ENCODE measurements at places on chromosomes 11 and 22. TPM values are rescaled to one million over a fixed set of nuclear protein-coding genes. Genes with fewer than 3 reads are reported as not detected.

FADS1 gene
- total RNA-seq = 16.4 TPM

KCTD14 gene
- 0.30 TPM for total RNA-seq

SLC22A9 gene
- not detected for total RNA-seq

TYR gene
- not detected for total RNA-seq

TENM4 gene
- 0.74 TPM for total RNA-seq

DNA sequence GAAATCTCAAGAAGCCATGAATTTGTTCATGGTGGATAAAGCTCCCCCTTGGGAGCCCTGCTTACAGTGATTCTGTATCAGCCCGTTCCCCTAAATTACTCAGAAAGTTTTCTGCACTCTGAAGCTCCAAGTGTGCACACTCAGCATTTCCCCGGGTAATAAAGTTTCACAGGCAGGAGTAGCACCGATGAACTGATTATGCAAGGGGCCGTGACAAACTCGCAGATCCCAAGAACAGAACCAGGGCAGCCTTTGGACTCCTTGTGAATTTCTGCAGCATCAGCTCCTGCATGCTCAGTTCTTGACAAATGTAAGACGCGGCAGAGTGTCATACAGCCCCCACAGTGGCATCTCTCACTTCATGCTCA is 73.5 kb downstream of the COMMD9 start:
- H3K27me3 ChIP-seq = peaks cover 3% of the 10 kb centered on the region
- no peaks in the 10 kb centered on the region for H3K4me1 ChIP-seq
- H3K27ac ChIP-seq = no peak overlapping the region
- H3K36me3 ChIP-seq = no peaks in the 10 kb centered on the region

DNA sequence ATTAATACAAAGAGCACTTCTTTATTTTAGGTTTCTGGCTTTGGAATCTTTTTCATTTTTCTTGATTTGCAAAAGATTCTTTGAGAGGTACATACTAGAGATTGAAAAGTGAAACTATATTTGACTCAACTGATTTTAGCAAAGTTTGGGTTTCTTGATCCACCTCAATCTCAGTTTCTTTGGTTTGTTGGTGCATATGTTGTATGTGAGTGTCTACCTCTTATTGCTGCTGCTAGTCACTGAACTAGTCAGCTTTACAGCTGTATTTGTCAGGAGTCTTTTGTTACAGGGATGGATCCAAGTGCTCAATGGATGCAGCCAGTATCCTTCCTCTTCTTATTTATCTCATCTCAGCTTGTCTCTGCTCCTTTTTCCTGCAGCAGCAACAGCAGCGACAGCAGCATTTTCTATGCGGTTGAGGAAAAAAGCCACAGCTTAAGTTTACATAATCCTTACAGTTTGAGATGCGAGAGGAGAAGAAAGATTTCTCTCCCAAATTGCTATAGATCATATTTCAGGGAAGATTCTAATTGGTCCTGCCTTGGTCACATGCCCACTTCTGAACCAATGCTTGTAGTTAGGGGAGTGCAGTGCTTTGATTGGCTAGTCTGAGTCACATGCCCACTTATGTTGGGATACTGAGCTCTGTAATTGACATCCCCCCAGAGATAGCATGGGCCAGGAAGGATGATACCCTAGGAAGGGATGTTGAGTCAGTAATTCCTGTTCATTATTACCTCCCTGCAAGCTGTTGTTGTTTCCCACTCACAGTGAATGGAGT is 10.0 kb upstream of the ZNRF3 start:
- H3K27ac ChIP-seq = no peak overlapping the region
- H3K36me3 ChIP-seq = no peaks in the 10 kb centered on the region
- DNase-seq = no peak
- H3K4me1 ChIP-seq = no peaks in the 10 kb centered on the region
- no peak overlapping the region for H3K4me3 ChIP-seq
- no peaks in the 10 kb centered on the region for H3K27me3 ChIP-seq

- no peaks in the 10 kb centered on the region for H3K36me3 ChIP-seq
- peaks cover 48% of the 10 kb centered on the region for H3K27me3 ChIP-seq
- peaks cover 3% of the 10 kb centered on the region for H3K4me1 ChIP-seq
- H3K4me3 ChIP-seq = no peak overlapping the region
Measured at GRCh38 chr11:69721745-69722144, 17.9 kb upstream of the FGF19 start.

- no peaks in the 10 kb centered on the region for H3K36me3 ChIP-seq
- H3K4me3 ChIP-seq = no peak overlapping the region
- no peaks in the 10 kb centered on the region for H3K27me3 ChIP-seq
- no peaks in the 10 kb centered on the region for H3K4me1 ChIP-seq
- H3K27ac ChIP-seq = no peak overlapping the region
Measured at GRCh38 chr11:35886759-35887158, 57.1 kb upstream of the LDLRAD3 start.

GRCh38 chr11:79017811-79018210 is 423.0 kb downstream of the TENM4 start:
- DNase-seq = no peak
- H3K27ac ChIP-seq = no peak overlapping the region
- no peaks in the 10 kb centered on the region for H3K36me3 ChIP-seq
- no peaks in the 10 kb centered on the region for H3K4me1 ChIP-seq
- H3K27me3 ChIP-seq = no peaks in the 10 kb centered on the region
- H3K4me3 ChIP-seq = no peak overlapping the region

- H3K27ac ChIP-seq = no peak overlapping the region
- H3K4me1 ChIP-seq = peaks cover 3% of the 10 kb centered on the region
- H3K27me3 ChIP-seq = no peaks in the 10 kb centered on the region
- H3K4me3 ChIP-seq = no peak overlapping the region
Measured at GRCh38 chr11:19987331-19987801, 172.9 kb downstream of the DBX1 start.

DNA sequence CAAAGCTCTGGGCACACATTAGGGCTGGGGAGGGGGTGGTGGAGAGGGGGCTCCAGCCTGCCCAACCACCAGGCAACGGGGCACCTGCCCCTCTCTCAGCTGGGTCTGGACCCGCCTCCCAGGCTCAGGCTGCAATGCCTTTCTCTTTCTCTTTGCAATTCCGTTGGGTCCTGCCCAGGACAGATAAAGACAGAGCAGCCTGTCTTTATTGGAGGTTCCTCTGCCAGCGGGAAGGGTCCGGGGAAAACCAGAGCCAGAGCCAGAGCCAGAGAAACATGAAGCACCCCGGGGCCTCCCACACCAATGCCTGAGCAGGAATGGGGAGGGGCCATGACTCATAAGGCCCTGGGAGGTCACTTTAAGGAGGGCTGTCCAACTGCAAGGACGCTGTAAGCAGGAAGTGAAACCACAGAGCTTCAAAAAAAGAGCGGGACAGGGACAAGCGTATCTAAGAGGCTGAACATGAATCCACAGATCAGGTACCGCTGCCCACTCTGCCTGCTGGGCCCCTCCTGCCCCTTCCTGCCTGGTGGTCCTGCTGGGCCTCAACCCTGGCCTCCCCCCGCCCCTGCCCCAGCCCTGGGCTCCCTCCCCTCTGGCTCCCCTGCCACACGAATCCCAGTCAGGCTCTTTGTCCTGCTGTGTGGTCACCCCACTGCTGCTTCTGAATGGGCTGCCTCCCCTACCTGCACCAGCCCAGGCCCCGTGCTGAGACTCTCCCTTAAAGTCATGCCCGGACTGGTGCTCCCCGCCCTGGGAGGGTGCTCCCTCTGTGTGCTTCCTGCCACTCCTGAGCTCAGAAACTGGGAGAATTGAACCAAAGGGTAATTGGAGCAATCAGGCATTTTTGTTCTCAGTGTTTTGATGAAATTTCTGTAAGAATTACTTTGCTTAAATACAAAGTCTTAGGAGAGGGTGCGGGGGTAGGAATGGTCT is at the start of gene APOBEC3B:
APOBEC3B (plus strand) TSS at position 356 of the 936 bp plus-strand sequence; CDS start at position 463, 107 bp downstream.
- no peaks in the 10 kb centered on the region for H3K27me3 ChIP-seq
- H3K27ac ChIP-seq = peak within 1 kb of the TSS; percentile 33

DNA sequence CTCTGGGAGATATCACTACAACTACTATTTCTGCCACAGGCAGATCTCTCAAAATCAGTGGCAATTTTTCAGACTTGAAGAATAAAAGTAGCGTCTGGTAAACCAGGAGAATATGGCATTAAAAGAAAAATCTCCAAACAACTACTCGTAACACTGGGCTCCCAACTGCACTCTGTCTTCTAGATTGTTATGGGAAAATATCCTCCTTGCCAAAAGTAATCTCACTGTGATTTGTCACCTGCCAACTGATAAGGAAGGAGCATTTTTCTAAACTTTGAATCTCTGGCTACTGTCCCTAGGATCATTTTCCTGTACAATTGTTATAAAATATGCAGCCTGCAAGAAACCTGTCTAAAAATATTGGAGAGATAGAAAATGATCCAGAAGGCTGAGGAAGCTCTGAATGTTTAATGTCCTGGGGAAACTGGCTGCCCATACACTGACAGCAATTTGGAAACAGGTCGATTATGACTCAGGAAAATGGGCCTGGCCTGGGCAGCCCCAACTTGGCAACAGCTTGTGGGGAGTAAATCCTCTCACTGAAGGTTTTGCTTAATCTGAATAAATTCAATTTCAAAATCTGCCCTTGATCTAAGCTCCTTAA is 90.5 kb upstream of the DBX1 start:
- H3K4me3 ChIP-seq = no peak overlapping the region
- H3K4me1 ChIP-seq = no peaks in the 10 kb centered on the region
- DNase-seq = no peak
- no peaks in the 10 kb centered on the region for H3K36me3 ChIP-seq
- H3K27ac ChIP-seq = no peak overlapping the region

- H3K36me3 ChIP-seq = no peaks in the 10 kb centered on the region
- no peak overlapping the region for H3K27ac ChIP-seq
- H3K27me3 ChIP-seq = no peaks in the 10 kb centered on the region
- H3K4me1 ChIP-seq = no peaks in the 10 kb centered on the region
- no peak overlapping the region for H3K4me3 ChIP-seq
Measured at GRCh38 chr22:25930788-25931310, 188.9 kb downstream of the MYO18B start.

- H3K27ac ChIP-seq = no peak overlapping the region
- no peaks in the 10 kb centered on the region for H3K4me1 ChIP-seq
- H3K36me3 ChIP-seq = no peaks in the 10 kb centered on the region
- no peak overlapping the region for H3K4me3 ChIP-seq
Measured at GRCh38 chr11:32297611-32298011, 137.7 kb downstream of the WT1 start.

- no peaks in the 10 kb centered on the region for H3K36me3 ChIP-seq
- H3K4me1 ChIP-seq = no peaks in the 10 kb centered on the region
- H3K4me3 ChIP-seq = no peak overlapping the region
- H3K27ac ChIP-seq = no peak overlapping the region
- no peak for DNase-seq
Measured at GRCh38 chr11:18304745-18305144, 17.2 kb downstream of the HPS5 start.

GRCh38 chr11:108596701-108597100 is 3.1 kb upstream of the EXPH5 start:
- H3K4me3 ChIP-seq = no peak overlapping the region
- no peak overlapping the region for H3K27ac ChIP-seq
- no peak for DNase-seq
- no peaks in the 10 kb centered on the region for H3K36me3 ChIP-seq

GRCh38 chr11:15968461-15969130 is 387.8 kb downstream of the SOX6 start:
- no peak overlapping the region for H3K4me3 ChIP-seq
- H3K36me3 ChIP-seq = no peaks in the 10 kb centered on the region
- DNase-seq = peak; percentile 25
- H3K27ac ChIP-seq = peak overlapping the region; percentile 83

- H3K4me1 ChIP-seq = peaks cover 16% of the 10 kb centered on the region
- H3K4me3 ChIP-seq = peak overlapping the region; percentile 85
- no peak for DNase-seq
- H3K36me3 ChIP-seq = no peaks in the 10 kb centered on the region
- H3K27ac ChIP-seq = peak overlapping the region; percentile 92
- no peaks in the 10 kb centered on the region for H3K27me3 ChIP-seq
Measured at GRCh38 chr22:29388759-29389090, 355 bp upstream of the AP1B1 start.

- H3K27me3 ChIP-seq = peaks cover 3% of the 10 kb centered on the region
- no peak for DNase-seq
- H3K4me3 ChIP-seq = no peak overlapping the region
- no peak overlapping the region for H3K27ac ChIP-seq
Measured at GRCh38 chr22:17281026-17281425, 61.8 kb upstream of the ADA2 start.

DNA sequence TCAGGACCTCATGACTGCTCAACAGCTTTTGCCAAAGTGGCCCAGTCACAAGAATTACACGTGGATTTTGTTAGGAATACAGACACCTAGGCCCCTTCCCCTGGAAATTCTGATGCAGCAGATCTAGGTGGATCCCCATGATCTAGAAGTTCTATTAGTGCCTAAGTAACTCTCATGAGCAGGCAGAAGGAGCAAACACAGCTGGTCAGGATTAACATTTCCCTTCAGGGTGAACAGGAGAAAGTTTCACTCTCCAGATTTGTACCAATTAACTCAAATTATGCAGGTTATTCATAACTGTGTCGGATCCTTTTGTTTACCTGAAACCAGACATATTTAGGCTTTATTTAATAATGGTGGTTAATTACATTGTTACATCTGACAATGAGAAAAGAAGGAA is 593.4 kb upstream of the ARHGAP42 start:
- no peak overlapping the region for H3K27ac ChIP-seq
- H3K36me3 ChIP-seq = no peaks in the 10 kb centered on the region
- H3K4me3 ChIP-seq = no peak overlapping the region
- no peak for DNase-seq
- no peaks in the 10 kb centered on the region for H3K4me1 ChIP-seq

DNA sequence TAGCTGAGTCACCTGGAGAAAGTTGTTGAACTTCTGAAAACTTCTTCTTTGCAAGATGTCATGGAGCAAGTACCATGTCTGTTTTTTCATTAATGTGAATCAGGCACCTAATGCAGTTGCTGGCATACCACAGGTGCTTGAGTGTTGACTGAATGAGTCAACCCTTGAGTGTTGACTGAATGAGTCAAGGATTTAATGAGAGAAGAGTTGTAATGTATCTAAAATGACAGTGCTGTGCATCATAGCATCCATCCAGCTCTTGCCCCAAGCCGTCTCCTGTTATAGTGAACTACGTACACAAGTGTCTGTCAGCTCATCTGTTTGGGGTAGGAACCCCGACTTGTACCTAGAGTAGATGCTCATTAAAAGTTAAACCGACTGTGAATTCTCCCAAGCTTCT is 93.1 kb downstream of the CWC15 start:
- H3K27ac ChIP-seq = no peak overlapping the region
- no peaks in the 10 kb centered on the region for H3K27me3 ChIP-seq
- no peak for DNase-seq
- no peak overlapping the region for H3K4me3 ChIP-seq

- no peaks in the 10 kb centered on the region for H3K27me3 ChIP-seq
- no peak overlapping the region for H3K27ac ChIP-seq
- no peak overlapping the region for H3K4me3 ChIP-seq
- peaks cover 62% of the 10 kb centered on the region for H3K4me1 ChIP-seq
Measured at GRCh38 chr11:35622070-35622469, 3.8 kb downstream of the FJX1 start.

GRCh38 chr11:61694602-61694939 is 14.4 kb downstream of the DAGLA start:
- H3K36me3 ChIP-seq = no peaks in the 10 kb centered on the region
- no peak overlapping the region for H3K4me3 ChIP-seq
- no peak for DNase-seq
- H3K27ac ChIP-seq = peak overlapping the region; percentile 79
- peaks cover 60% of the 10 kb centered on the region for H3K4me1 ChIP-seq
